Peyer's patch (tissue), 4 donors: ENCODE measurements at places on chromosomes 1 and 21.
A peak's percentile ranks its signal among the peaks of the same experiment; 100 is the strongest.

DNA sequence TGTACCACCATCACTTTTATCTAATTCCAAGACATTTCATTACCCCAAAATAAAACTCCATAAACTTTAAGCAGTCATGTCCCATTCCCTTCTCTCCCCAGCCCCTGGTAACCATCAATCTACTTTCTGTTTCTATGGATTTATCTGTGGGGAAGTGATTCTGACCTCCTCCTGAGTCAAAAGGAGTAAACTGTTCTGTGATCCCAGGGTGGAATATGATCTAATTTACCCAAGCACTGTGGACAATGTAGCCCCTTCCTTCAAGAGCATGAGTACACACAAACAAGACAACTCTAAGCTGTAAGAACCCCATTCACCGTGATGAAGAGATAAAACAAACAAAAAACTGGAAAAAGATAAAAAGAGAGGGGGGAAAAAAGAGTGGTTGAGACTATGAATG lies 77.9 kb downstream of the PLPP3 start:
- DNase-seq, result no peak

DNA sequence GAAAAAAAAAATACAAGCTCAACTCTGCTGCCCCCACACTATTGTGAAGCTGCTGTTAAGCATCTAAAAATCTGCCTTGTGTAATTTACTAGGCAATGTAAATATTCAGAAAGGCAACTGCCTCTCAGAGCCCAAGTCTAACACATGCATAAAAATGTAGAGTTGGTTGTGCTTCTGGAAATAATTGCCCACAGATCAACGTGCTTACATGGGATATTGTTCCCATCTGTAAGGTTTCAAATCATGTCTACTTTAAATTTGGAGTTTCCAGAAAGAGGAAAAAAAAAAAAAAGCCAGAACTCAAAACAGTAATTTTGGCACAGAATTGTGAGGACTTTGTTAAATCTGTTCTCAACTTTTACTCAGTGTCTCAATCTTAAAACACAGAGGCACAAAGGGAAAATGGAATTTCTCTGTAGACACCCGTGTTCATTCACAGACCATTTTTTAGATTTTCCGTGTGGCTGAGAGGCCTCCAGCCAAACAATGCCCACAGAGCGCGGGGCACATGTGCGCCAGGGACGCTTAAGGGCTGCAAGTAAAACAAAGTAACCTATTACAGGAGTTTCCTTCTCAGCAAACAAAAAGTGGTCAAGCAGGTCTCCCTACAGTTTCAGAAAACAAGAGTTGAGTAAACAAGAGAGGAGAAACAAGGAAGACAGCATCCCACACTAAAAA lies 115.5 kb downstream of the RERE start:
- peak; percentile 63 for DNase-seq

GRCh38 chr1:60948486-60948885 lies 133.9 kb upstream of the NFIA start:
- DNase-seq, result no peak

DNA sequence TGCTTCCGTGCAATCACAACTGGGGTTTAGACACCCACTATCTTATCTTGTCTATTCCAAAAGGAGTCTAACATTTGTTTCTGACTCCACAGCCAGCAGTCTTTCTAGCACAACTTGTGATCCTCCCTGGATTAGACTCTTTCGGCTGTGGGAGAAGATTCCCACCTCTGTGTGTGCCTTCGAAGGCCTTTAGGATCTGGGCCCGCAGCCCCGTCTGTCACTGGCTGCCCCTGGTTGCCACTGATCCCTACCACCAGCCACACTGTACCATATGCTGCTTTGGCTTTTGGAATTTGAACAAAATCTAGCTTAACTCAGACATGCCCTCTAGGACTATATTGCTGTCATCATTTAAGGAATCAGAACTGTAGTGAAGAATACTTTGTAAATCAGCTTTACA lies 18.0 kb downstream of the NTPCR start:
- DNase-seq, result no peak
